NCI-H1694 (cell line): ENCODE measurements at places on chromosomes 7 and 10.

GRCh38 chr10:105875050-105875449, 1234.0 kb downstream of the SORCS3 start:
- no peak for DNase-seq

GRCh38 chr7:86918245-86918644, 141.2 kb downstream of the ELAPOR2 start:
- DNase-seq, result no peak

DNA sequence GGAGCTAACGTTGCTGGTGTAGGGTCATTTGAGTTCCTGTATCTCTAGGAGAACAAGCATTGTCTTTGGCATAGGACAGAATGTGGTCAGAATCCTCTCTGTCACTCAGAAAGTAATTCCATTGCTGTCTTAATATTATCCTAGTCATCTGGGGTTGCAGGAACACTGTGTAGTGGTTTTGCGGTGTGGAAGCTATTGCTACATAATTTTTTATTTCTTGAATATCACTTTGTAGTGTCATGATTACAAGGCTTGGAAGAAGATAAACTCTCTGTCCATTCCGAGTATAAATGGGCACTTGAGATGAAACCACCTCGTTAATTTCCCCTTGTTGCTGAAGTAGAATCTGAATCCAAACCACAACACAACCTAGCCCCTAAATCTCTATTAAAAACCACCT, 919.2 kb downstream of the LRMDA start:
- DNase-seq, result no peak

DNA sequence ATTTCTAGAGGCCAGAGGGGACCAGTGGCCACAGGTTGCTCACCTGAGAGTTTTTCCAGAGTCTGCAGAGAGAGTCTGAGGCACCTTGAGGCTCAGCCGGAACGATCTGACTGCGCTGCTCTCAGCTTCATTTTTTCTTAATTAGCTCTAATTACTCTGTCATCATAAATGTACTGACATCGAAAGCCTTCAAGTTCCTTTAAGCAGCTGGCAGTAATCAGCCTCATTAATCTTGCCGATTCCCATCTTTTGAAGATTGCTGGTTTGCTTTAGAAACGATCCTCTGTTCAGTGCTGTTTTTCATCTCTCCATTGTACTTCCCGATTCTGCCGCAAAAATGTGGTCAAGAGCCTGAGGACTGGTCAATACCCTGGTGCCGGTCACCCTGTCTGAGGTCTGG, 454.7 kb downstream of the TYW1 start:
- no peak for DNase-seq

DNA sequence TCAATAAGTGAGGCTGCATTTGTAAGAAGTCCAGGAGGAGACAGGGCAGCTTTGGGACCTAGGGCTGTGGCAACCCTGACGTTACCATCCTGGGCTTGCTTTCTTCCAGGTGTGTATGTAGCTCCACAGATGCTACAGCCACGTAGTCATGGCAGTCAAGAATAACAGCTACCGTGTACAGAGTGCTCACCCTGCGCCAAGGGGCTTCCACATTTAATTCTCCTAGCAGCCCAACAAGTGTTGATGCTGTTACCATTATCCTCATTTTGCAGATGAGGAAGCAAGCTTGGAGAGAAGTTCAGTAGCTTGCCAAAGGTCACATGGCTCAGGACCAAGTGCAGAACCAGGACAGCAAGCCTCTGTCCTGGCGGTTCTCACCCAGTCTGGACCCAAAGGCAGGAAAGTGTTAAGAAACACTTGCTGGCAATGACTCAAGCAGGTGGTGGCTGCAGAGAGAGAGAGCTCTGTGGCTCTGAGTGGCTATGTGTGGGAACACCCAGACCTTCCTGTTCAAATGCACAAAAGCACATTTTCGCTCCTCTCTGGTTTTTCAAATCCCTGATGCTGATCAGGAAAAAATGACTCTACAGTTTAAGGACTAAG, 89.8 kb downstream of the CREM start:
- DNase-seq, result no peak

GRCh38 chr10:78255214-78255613, 221.6 kb downstream of the RPS24 start:
- DNase-seq, result no peak

DNA sequence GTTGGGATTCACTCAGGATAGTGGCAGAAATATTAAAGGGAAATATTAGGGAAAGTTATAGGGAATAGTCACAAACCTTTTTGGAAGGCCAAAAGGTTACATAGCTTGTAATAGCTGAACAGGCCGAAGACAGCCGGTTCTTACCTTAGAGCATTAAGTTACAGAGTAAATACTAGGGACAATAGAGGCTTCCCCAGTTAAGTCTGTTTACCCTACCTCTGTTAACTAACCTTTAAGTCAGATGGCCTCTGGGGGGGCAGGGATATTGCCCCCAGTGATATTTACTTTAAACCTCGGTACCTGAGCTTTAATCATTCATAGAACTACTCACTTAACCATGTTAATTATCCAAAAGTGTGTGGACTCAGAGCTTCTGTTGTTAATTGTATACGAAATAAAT, 7.4 kb downstream of the POLR1F start:
- no peak for DNase-seq

GRCh38 chr7:2540641-2541051, 14.7 kb downstream of the BRAT1 start:
- DNase-seq, result no peak

DNA sequence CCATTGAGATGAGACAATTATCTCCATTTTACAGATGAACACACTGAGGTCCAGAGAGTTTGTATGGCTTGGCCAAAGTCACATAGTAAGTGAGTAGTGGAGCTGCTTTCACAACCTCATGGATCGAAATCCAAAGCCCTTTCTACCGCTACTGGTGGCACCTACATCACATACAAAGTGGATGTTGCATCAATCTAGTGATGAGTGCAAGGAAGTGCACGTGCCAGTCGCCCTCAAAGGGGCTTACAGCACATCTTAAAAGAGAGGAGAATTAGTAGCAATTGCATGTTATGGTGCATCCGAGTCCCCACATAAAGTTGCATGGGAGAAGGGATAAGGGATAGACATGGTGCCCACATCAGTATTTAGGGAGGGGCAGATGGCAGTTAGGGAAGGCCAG, 31.0 kb upstream of the GPR26 start:
- DNase-seq, result no peak

GRCh38 chr7:14073543-14073942, 84.1 kb upstream of the ETV1 start:
- DNase-seq, result no peak

DNA sequence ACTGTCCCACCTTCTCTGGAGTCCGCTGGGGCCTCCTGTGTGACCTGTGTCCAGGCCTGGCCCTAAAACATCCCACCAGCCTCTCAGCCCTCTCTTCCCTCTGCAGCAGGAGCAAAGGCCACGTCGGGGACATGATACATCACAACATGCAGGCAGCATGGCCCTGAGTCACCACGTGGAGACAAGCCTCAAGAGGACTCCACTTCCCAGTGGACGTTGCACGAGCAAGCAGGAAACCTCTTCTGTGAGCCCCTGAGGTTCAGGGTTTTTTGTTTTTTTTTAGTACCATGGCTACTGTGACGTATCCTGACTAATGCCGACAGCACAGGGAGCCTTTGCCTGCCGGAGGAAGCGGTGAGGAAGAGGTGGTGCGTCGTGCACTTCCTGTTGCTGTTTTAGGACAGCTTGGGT, 165.9 kb downstream of the DNAJB6 start:
- DNase-seq, result no peak

DNA sequence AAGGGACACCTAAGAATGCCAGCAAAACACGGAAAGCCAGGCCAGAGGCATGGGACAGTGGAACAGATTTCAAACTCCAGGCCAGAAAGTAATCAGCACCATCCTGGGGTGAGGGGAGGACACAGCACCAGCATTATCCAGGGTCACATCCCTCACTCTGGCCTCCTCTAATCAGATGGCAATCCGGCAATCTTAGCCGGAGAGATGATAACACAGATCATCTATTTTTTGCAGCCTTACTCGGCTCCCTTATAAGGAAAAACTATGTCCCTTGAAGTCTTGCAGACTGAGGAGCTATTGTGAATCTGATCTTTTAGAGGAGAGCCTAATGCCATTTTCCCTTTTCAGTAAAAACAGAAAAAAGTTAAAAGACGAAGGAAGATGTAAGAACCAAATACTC, 16.5 kb downstream of the TRIL start:
- no peak for DNase-seq

- no peak for DNase-seq
Observed at GRCh38 chr7:31478721-31479120, 35.2 kb upstream of the ITPRID1 start.

DNA sequence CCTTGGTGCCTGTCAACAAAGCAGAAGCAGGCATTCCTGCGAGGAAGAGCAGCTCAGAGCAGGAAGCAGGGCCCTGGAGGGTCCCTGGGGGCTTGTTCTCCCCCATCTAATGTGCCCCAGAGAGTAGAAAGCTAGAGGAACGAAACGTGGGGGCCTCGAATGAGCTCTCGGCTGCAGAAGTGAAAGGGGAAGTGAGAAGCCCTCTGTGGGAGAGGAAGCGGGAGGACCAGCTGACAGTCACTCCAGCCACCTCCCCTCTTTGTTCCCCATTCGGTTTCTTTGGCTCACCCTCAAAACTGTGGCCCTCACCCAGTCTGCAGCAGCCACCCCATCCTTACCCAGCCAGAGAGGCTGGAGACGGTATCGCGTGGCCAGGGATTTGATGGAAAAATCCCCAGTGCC, 25.0 kb downstream of the C10orf105 start:
- DNase-seq, result no peak

DNA sequence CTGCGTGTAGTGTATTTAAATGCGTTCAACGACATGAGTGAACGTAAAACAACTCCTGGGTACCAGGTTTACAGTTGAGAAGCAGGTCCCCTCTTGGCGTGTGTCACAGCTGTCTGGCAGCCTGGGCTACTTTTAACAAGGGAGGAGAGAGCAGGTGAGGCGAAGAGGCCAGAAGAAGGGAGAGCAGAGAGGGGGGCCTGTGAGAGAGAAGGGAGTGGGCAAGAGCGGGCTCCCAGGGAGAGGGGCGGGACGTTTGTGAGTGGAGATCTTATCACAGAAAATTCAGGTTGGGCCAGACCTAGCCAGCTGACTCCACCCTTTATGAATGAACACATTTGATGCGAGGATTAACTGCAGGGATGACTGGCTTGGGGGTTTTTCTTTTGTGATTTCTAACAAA, 154.0 kb downstream of the CAMK1D start:
- no peak for DNase-seq

- DNase-seq, result no peak
Observed at GRCh38 chr10:4147245-4147644, 362.2 kb upstream of the KLF6 start.

DNA sequence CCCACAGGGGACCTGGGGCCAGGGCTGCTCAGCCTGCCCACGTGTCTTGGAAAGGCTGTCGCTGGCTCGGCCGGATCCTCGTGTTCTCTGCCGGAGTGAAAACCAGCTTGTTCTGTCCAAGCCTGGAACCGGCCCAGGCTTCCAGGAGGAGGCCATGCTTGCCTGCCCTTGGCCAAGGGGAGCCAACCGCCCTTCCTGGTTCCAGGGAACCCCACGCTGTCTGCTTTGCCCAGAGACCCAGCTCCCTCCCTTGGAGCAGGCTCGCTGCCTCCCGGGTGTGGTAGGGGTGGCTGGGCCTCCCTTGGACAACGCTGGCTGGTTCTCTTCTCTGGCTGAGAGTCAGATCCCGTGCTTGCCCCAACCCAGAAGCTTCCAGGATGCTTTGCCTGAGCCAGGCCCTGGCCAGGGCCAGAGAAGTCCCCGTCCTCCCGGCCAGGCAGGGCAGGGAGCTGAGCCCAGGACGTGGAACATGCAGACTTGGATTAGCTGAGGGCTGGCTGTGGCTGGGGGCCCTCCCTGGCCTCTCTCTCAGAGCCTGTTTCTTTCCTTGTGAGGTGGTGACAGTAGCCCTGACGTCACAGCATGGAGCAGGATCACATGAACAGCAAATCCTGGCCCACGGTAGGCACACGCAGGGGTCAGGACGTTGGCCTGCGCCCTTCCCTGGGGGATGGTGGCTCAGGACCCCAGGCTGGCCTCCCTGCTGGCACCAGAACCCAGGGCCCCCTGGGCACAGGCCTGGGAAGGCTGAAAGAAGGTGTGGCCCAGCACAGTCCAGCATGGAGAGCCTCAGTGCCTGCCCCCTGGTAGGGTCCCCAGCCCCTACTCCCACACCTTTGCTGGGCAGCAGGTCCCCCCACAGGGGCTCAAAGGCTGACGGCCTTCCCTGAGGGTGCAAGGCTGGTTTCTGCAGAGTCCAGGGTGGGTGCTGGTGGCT, 67.5 kb downstream of the PWWP2B start:
- DNase-seq, result no peak

- no peak for DNase-seq
Observed at GRCh38 chr10:83678850-83679249, 460.5 kb upstream of the GHITM start.

- no peak for DNase-seq
Observed at GRCh38 chr10:31352436-31353226, 33.6 kb downstream of the ZEB1 start.

GRCh38 chr7:121330053-121330833, 1.4 kb downstream of the WNT16 start:
- peak; percentile 34 for DNase-seq

- peak; percentile 60 for DNase-seq
Observed at GRCh38 chr10:97731346-97732051, 5.4 kb upstream of the ZFYVE27 start.

- no peak for DNase-seq
Observed at GRCh38 chr7:48426331-48426965, 255.2 kb downstream of the ABCA13 start.

GRCh38 chr10:77380191-77380590, 257.4 kb downstream of the KCNMA1 start:
- no peak for DNase-seq

DNA sequence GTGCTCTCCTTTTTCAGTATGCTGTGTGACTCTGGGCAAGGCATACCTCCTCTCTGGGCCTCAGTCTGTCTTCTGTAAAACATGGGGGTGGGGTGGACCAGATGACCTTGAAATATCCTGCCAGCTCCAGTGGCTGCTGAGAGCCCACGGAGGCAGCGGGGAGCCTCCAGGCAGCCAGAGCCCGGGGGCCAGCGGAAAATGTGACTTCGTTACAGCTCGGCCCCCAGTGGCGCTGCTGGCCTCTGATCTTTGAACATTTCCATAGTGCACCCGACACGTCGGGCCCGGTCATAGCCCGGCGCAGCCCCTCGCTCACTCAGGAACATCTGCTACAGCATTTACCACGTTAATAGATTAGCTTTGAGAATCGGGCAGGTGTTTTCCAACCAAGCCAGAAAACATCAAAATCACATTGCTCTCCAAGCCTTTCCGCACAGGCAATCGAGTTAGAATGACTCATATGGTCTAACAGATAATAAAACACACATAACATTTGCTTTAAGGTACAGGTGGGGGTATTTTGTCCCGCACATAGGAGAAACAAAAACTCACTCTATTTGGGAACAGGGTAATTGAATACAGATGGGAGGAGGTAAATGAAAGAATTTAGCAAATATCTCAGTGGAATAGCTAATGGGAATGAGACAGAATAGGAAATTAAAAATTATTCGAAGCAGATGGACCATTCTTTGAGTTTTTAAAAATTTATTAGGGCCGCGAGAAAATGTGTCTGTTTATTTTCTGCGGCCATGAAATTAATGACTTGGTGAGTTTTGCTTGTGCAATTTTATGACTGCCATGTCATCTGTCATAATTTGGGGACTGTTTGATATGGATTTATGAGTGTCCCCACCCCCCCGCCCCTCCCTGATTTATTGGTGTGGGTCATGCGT, 26.3 kb upstream of the COMTD1 start:
- DNase-seq, result peak; percentile 34

- no peak for DNase-seq
Observed at GRCh38 chr10:132078746-132079345, 13.1 kb downstream of the JAKMIP3 start.
